ENCODE measurements at places on chromosomes 6 and 20.

GRCh38 chr6:111423055-111423633 is 59.9 kb downstream of the REV3L start:
- DNase-seq = no peak

DNA sequence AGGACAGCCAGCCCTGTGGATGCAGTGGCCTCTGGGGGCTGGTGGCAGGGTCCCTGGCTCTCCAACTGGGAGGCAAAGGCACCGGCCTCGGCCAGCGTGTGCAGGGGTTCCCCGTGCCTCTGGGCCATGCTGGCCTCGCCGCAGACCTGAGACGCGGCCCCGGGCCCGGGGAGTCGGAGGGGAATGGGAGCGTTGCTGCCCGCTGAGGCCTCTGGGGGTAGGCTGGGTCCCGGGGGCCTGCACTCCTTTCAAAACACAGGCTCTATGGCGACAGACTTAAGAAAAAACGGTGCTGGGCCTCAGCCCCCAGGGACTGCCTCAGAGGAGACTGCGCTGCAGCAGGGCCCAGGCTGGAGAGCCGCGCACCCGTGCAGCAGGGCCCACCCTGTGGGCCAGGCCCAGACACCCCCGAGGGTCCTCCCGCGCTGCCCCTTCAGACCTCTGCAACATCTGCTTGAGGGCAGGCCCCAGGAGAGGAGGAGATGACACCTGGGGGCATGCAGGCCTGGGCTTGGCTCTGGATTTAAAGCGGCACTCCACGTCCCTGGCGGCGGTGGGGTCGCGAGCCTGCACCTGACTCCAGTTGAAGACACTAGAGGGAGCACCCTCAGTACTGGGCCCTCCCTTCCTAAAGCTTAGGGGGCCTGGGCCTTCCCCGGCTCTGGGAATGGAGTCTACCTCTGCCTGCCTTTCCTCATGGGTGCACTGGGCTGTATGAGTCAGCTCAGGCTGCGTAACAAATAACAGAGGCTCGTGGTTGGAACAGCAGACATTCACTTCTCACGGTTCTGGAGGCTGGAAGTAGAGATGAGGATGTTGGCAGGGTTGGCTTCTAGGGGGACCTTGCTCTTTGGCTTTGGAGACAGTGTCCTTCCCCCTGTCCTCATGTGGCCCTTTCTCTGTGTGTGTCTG is 117.4 kb upstream of the RPS6KA2 start:
- DNase-seq = no peak

GRCh38 chr6:151914484-151914883 is 107.0 kb downstream of the ESR1 start:
- DNase-seq = no peak

DNA sequence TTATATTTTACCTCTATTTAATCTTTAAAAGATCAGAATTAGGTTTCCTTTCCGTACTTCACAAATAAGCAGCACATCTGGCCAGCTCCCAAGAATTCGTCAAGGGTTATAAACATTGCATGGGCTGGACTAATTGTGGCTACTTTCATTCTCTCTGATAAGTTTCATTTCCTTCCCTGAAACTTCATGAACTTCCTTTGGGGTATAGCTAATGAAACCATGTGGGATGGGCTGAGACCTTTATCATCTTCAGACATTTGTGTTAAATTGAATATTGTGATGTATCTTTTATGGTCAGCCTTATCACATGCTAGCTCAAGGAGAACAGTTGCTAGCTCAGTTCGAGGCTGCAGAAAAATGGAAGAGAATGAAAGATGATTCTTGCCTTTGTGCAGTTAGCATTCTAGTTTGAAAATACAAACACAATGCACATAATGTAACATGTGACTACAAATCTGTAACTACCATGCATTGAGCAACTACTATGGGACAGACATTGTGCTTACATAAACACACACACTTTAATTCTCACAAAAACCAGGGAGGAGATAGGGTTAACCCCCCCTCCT is 1.7 kb upstream of the GMPR start:
- no peak for DNase-seq

- DNase-seq = no peak
Observed at GRCh38 chr6:73665686-73666319, 12.0 kb upstream of the SLC17A5 start.

DNA sequence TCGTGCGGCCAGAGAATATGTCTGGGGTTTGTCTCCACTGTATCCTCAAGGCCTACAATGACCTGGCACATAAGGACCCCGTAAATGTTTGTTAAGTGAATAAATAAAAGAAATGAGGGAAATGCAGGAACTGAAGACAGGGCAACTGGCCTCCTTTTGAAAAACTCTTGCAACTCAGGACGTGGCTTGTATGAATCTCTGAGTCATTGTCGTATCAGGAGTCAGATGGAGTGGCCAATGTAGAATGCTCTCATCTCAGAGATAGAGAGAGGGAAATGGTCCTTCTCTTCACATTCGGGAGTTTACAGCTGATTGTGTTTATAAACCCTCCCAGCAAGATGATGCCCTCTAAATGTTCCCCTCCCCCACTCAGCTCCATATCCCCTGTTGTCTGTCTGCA is 57.1 kb downstream of the UST start:
- no peak for DNase-seq

GRCh38 chr6:150541576-150541975 is 58.1 kb upstream of the PLEKHG1 start:
- DNase-seq = no peak

DNA sequence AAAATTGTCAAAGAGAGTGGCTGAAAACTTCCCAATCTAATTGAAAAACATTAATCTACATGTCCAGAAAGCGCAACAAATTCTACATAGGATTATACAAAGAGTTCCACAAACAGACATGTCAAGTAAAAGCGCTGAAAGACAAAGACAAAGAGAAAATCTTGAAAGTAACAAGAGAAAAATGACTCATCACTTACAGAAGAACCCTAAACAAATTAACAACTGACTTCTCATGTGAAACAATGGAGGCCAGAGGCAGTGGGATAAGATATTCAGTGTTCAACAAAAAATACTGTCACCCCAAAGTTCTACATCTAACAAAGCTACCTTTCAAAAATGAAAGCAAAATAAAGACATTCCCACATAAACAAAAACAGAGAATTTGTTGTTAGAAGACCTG is 2.0 kb upstream of the POM121L2 start:
- no peak for DNase-seq

DNA sequence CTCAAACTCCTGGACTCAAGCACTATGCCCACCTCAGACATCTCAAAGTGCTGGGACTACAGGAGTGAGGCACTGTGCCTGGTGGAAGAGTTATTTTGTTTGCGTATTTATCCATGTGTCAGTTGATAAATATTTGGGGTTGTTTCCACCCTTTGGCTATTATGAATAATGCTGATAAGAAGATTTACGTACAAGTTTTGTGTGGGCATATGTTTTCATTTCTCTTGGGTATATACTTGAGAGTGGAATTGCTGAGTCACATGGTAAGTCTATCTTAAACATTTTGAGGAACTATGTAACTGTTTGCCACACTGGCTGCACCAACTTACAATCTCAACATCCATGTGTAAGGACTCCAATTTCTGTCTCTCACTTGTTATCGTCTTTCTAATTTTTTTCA is 200.3 kb downstream of the RNGTT start:
- DNase-seq = no peak

GRCh38 chr6:64949257-64949656 is 757.8 kb downstream of the EYS start:
- no peak for DNase-seq

DNA sequence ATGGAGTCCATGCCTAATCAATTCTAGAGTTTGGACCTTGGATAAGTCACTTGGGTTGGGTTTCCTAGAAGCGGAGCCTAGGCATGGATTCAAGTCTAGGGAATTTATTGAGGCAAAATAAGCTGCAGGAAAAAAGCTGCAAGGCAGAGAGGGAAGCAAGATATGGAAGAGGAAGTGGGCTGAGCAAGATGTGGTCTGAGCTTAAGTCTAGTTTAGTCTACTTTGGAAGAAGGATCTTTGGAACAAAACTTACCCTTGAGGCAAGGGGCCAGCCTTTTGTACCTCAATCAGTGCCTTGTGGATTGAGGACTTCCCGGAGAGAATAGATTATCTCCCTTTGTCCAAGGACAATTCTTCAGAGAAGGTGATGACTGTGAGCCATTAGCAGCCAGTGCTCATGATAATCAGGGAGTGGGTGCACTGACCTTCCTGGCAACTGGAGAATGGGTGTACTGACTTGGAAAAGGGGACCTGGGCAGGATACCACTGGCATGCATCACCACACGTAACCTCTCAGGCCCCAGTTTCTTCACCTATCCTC is 10.9 kb downstream of the ZSCAN9 start:
- DNase-seq = no peak

- DNase-seq = no peak
Observed at GRCh38 chr20:19017104-19017690, 195.2 kb upstream of the SLC24A3 start.

DNA sequence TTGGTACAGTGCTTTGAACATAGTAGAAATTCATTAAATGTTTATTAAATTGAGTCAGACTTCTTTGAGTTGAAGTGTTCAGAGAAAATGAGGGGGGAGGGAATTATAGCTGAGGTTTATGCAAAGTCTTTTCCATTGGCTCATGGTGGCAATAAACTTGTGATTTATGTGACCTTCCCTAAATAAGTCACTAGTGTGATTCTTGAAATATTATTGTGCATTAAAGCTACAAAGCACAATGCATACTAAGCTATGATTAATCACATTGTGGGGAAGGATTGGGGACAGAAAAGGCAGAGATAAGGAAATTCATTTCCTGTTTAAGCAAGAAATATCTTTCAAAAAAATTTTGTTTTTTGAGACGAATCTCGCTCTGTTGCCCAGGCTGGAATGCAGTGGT is 877.5 kb downstream of the TFAP2A start:
- DNase-seq = no peak

DNA sequence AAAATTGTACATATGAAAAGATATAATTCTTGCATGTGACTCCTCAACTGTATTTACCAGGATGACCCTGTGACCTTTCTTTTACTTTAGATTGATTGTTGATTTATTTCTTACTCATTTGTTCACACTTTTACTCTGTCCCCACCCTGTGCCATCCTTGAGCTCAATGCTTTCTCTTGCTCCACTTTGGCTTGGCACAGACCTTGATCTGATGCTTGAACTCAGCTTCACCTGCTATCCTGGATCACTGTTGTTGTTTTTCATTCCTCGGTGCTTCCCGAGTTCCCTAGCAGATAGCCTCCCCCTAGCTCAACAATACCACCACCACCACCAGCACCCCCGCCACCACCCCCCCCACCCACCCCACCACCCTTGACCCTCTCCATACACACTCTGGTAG is 102.1 kb downstream of the EYA4 start:
- no peak for DNase-seq

GRCh38 chr6:100622907-100623692 is 158.4 kb upstream of the SIM1 start:
- no peak for DNase-seq

DNA sequence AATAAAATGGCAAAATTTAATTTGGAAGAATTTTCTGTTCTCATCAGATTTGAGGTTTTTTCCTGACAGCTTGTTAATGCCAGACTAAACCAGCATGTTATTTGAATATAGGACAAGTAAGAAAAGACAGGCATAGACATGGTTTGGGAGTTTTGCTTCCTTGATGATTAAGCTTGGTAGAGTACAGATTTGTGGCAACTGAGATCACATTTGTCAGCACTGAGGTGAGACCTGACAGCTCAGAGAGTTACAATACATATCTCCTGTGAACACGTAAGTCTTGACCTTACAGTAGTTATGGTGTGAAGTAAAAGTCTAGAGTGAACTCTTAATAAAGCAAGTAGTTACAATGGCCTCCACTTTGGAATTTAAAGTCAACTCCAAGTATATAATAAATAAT is 34.5 kb downstream of the CENPW start:
- no peak for DNase-seq

- no peak for DNase-seq
Observed at GRCh38 chr6:4342407-4343137, 207.2 kb upstream of the ECI2 start.

DNA sequence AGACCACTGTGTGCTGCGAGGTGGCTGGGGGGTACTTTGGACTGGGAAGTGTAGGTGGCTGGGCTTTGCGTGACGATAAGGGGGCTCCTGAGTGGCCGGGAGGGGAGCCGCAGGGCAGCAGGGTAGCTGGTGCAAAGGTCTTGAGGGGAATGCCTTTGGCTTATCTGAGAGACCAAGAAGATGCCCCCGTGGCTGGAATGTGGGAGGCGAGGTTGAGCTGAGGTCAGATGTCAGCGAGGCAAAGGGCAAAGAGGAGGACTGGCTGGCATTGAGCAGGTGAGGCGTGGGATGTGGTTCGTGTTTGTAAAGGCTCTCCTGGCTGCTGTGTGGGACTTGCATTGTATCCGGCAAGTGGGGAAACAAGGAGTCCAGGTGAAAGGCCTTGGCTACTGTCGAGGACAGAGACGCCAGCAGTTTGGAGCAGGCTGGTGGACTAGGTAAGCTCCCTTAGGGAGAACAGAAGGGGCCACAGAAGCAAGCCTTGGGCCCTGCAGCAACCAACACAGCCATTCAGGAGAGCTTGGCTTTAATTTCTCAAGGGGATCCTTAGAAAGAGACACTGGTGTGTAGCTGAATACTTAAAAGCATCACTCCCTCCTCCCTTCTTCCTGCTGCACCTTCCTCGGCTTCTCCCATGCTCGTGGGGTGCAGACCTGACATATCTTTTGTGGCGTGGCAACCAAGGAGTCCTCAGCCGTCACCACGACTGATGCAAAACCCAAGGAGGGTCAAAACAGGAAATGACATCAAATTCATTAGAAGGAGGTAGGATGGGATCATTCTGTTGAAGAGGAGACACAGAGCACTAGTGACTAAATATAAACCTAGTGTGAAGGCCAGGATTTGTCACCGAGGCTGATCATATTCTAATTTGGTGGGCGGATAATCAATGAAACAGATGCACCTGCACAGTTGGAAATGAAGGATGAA is 53.5 kb upstream of the ERVFRD-1 start:
- no peak for DNase-seq

DNA sequence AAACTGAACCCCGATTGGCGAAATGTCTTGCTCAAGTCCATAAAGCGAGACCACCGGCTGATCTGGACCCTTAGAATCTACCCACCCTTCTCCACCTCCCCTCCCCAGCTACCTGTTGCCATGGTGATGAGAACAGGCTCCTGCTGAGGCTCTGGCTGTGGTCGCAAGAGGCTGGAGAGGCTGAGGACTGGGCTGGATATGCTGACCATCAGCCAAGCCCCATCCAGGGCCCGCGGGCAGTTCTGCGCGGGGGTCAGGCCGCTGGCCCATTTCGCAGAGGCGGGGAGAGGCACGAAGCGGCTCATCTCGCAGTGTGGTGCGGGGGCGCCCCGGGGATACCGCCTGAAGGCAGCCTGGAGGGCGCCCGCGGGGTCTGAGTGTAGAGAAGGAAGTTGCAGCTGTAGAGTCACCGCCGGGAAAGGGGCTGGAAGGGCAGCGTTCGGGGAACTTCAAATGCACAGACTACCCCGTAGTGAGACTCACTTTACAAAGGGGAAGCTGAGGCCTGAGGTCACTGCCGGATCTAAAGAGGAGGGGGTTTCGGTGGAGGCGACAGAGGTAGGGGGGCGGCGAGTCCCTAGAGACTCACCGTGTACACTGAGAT is 671 bp downstream of the TAPBP start:
- DNase-seq = peak; percentile 51

All from stimulated activated CD4-positive, alpha-beta T cell treated with anti-CD3 and anti-CD28 coated beads, Interleukin-12 subunit alpha, Interleukin-12 subunit beta, amount 100 ng/mL, for 4 hours (primary cell).